ACHN (cell line): ENCODE measurements at places on chromosomes 3 and 15.

DNA sequence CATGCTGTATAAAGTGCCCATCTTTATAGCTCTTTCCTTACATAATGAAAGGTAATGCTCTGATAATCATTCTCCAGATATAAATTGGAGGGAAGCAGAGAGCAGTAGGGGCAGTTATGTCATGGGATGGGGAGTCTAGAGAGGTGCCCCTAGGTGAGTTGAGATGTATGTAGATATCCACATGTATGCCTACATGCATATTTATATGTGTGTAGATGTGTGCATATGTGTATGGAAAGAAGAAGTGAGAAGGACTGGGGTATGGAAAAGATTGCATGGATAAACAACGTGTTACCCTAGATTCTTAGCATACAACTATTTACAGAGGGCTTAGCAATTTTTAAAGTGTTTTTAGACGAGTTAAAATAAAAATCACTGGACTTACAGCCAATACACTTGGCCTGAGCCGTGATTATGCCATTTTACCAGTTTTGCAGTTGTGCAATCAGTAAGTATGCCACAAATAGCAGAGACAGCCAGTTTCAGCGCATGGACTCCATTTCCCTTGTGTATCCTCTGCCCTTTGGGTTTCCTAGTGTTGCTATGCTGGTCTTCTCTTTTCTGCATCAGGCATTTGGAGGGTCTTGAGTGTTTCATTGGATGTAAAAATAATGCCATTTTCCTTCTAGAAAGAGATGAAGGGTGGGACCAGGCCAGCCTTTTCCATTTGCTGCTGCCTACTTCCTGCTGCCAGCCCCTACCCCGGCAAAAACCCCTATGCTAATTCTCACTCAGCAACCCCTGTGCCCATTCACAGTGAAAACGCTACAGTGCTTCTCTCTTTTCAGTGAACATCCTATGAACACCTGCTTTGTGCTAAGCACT, 199.4 kb upstream of the NR2E3 start:
- DNase-seq: no peak

DNA sequence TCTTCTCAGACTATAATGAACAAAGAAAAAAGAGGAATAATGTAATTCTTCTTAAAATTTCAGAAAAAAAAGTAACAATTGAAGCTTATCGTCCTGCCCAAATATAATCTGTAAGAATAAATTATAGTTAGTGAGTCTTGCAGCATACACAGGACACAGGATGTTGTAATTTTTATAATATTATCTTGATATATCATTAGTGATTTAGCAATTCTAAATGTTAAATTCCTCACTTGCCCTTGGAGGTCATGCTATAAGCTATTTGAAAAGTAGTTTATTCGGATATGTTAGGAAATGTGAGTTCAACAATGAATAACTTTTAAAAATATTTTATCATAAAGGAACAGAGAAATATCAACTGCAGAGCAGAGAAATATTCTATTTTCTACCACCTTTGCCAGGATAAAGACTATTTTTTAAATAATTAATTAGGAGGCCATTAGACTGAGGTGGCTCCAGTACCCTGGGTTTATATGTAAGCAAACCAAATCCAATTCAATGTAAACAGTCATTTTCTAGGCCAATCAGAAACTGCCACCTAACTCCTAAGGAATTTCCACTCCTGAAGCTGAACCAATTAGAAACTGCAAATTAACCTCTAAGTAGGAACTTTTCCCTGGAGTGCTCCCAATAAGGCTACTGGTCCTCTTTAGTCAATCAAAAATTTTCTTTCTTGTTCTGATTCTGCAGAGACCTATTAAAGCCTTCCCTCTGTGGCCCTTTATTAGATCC, 1109.3 kb downstream of the ROBO2 start:
- no peak for DNase-seq

- DNase-seq: peak; percentile 34
These were observed 22.9 kb downstream of the FYCO1 start for GRCh38 chr3:45972534-45973402.

- no peak for DNase-seq
These were observed 24.2 kb upstream of the ERICH6 start for GRCh38 chr3:150727653-150728502.

GRCh38 chr3:118683636-118684035, 351.0 kb downstream of the IGSF11 start:
- DNase-seq: no peak

GRCh38 chr15:38536201-38536676, 28.4 kb downstream of the RASGRP1 start:
- DNase-seq: peak; percentile 24

DNA sequence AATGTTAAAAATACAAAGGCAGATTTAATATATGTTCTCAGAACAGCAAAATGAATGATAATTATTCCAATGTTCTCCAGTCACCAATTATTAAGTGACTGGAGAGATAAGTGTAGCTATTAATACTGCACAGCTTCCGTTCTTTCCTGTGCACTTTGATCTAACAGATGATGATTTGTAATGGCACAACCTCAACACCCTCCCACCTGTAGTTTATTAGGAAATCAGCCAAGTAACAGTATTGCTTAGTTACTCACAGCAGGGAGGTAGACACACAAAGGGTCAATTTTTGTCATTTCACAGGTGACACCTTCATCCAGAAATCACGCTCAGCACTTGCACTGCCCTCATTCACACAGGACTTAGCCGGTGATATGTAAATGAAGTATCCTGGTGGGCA, 688.1 kb downstream of the EPHA3 start:
- no peak for DNase-seq

GRCh38 chr15:48966595-48967301, 3.0 kb upstream of the SHC4 start:
- DNase-seq: peak; percentile 62

GRCh38 chr3:131020122-131020693, 6.4 kb downstream of the ASTE1 start:
- no peak for DNase-seq

GRCh38 chr3:177353140-177353539, 155.9 kb upstream of the TBL1XR1 start:
- no peak for DNase-seq

GRCh38 chr3:48187579-48188265, 495 bp downstream of the CDC25A start:
- peak; percentile 42 for DNase-seq

GRCh38 chr3:121834157-121834670, 646 bp downstream of the IQCB1 start:
- DNase-seq: peak; percentile 7

GRCh38 chr3:178325330-178325729, 210.9 kb upstream of the KCNMB2 start:
- peak; percentile 42 for DNase-seq

DNA sequence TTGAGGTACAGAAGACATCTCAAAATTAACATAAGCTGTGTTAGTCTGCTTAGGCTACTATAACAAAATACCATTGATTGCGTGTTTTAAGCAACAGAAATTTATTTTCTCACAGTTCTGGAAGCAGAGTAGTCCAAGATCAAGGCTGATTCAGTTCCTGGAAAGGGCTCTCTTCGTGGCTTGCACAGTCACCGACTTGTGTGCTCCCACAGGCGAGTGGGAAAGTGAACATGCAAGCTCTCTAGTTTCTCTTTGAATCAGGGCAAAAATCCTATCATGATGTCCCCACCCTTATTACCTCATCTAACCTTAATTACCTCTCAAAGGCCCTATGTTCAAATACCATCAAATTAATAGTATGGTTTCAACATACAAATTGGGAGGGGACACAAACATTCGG, 505.9 kb downstream of the ZIC1 start:
- no peak for DNase-seq

DNA sequence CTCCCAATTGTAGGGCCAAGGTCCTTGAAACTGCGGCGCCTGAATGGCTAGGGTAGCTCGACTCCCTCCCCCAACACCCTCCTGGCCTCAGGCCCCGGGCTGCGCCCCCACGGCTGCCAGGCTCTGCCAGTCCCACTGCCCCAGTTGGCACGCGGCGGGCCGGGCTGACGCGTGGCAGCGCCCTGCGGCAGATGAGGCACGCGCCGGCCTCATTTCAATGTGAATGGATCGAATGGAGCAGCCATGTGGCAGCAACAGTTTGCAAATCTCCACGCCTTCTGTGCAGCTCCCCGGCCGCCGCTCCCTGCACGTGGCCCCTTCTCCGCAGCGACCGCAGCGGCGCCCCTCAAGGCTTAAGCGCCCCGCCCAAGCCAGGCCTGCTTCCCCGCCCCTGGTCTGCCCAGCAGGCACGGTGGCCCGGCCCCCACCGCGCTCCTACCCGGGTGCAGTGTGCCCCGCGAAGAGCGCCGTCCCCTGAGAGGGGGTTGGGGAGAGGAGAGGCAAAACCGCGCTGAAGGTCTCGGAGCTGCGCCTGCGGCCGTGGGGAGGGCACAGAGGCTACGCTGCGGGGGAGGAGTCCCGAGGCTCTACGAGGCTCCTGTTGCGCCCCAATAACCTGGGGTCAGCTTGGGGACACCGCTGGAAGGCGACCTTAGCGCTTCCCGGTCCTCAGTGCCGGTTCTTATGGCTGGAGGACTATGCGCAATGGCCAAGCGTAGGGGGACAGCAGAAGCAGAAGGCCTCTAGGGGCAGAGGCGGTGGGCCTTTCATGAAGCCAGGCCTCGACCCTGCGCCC, 3.1 kb upstream of the DLL4 start:
- DNase-seq: no peak

DNA sequence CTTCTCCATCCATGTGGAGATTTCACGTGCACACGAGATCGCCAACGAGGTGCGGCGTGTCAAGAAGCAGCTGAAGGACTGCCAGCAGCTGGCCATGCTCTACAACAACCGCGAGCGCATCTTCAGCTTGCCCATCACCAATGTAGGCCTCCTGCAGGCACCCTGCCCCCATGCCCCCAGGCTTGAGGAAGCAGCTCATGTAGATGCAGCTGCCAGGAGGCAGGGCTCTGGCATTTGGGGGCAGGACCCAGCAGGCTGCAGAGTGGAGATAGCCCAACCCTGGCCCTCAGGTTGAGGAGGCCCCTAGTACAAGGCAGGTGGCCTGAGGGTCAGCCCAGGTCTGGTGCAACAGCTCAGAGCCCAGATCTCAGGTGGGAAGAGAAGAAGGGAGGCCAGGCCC, 36.4 kb downstream of the DNAH1 start:
- no peak for DNase-seq

GRCh38 chr15:68465861-68466560, 34.0 kb upstream of the ITGA11 start:
- no peak for DNase-seq

DNA sequence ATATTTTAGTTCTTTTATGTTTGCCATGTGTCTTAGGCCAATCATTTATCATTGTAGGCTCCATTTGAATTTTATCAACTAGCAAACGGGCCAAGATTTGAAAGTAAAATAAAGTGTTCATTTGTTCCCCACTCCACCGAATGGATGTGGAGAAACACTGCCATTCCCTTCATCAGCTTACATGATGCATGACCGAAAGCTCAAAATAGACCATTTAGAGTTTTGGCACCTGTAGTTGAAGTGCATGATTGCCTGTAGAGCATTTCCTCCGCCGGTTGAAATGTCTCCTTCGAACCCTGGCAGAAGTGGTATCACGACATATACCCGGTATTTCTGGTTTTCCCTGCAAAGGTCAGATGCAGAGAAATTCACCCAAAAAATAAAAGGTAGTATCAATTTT, 165.6 kb downstream of the PLD1 start:
- DNase-seq: no peak

GRCh38 chr3:126322181-126322967, 34.8 kb downstream of the KLF15 start:
- no peak for DNase-seq

- peak; percentile 21 for DNase-seq
These were observed 7.9 kb downstream of the CCDC71 start for GRCh38 chr3:49158103-49158709.

DNA sequence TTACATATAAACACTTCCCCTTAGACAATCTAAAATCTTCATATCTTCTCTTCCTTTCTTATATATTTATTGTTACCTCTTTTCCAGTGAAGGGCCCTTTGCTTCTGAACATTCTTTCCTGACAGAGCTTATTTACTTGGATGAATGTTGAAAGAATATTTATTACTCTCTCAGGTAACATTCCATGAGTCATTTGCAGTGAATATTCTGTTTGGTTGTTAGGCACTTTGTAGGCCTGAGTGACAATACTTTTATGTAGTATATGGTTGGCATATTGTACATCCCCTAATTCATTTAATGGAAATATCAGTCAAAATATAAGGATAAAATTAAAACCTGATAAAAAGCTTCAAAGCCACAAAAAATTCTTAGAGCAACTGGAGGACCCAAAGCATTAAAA, 260.9 kb upstream of the KCNMB2 start:
- no peak for DNase-seq

DNA sequence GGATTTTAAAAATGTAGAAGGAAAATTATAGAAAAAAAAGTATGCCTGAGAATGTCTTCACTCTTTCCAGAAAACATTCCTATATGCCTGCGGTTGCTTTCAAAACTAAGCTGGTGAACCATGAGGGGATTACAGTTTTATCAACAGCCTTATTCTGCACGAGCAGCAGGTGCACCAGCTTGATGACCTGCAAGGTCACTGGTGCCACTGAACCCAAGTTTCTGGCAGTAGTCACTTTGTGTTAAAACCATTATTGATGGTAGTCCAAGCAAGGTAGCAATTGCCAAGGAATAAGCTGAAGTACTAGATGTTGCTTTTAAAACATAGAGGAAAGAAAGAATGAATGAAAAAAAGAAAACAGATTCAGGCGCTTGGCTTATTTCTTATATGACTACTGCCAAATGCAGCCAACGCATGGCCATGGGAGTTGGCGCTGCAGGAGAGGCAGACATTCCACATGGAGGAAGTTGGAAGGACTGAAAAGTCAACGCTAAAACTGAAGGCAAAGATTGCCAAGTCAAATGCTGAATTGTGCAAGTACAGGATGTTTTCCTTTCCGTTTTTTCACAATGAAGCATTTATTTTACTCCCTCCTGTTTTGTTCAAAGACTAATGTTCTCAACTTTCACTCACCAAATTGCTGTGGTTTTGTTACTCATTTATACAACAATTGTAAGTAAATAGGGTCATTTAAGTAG, 601.4 kb downstream of the CADM2 start:
- DNase-seq: no peak

DNA sequence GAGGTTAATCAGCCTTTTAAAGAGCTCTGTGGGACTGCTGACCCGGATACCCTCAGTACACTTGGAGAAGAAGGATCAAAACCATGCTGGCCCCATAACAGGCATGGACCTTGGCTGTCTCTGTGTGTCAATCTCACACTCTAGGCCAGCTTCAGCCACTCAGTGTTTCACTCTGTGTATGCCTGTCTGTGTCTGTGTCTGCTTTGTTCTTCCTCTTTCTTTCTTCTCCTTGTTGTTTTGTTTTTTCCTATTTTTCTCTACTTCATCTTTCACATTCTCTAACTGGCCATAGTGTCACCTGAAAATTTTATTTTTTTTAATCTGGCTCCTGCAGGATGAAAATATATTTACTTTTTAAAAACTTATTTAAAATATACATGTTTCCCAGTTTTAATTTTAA, 51.1 kb downstream of the SERP1 start:
- no peak for DNase-seq

DNA sequence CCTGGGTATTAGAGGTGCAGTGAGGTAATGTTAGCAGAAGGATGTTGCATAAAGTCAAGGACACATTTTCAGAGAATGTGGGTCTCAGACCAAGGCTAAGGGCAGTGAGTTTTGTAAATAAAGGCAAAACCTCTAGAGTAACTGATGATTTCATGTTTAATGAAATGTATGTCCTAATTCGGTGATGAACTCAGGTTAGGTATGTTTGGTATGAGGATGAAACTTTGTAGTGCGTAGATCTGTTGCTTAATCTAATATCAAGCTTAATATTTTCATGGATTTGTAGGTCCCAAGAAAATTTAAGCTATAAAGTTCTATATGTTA, 3.6 kb downstream of the USP50 start:
- no peak for DNase-seq
